ENCODE measurements at places on chromosomes 11 and 22.

DNA sequence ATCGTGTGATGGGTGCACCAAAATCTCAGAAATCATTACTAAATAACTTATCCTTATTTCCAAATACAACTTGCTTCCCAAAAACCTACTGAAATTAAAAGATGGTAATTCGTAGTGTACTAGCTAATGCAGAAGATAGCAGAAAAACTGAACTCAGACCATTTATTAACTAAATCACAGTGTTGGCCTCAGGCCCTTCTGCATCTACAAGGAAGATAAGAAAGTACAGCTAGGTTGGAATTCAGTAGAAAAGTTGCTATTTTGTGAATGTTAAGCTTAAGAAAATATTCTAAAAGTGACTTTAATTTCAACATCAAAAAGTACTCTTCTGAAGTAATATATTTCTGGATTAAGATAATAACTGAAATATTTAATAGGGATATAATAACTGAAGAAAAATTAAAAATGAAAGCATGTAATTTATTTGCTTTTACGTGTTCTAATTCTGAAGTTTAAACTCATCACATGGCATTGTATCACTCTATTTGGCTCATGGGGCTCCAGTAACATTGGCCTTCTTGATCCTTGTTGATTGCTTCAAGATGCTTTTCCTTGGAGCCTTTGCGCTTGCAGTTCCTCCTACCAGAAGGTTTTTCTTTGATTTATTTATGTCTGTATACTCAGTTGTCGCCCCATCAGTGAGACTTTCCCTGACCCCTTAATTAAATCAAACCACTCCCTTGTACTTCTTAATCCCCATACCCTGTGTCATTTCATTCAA is 847.9 kb upstream of the ANO3 start:
- ATAC-seq = no peak

DNA sequence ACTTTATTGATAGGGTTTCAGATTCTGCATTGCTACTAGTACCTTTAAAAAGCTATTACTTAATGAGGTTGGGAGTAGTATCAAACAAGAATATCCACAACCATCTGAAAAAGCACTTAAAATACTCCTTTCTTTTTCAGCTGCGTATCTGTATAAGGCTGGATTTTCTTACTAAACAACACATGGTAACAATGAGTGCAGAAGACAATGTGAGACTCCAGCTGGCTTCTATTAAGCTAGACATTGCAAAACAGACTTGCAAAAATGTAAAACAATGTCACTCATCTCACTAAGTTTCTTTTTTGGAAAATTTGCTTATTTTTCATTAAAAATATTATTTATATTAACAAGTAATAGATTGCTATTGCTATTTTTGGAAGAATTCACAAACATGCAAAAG is 132.6 kb downstream of the WNT11 start:
- ATAC-seq = peak; percentile 46

GRCh38 chr11:100329352-100329751 is 357.7 kb upstream of the ARHGAP42 start:
- ATAC-seq = no peak

DNA sequence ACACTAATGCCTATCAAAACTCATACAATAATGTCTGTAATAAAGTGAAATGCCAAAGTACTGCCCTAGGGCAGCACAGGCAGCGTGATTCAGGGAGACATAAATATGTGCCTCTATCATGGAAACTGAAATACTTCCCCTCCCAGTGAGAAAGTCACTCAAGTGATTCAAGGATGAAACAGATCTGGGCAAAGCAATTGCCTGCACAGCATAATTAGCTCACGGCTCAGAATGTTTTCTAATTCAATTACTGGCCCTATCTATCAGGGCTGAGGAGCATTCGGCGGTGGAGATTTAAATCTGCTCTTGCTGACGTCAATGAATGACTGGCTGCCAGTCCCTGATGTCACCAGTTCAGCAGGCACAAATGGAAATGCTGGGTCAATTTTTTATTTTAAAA is 27.7 kb upstream of the PPP2R1B start:
- no peak for ATAC-seq

DNA sequence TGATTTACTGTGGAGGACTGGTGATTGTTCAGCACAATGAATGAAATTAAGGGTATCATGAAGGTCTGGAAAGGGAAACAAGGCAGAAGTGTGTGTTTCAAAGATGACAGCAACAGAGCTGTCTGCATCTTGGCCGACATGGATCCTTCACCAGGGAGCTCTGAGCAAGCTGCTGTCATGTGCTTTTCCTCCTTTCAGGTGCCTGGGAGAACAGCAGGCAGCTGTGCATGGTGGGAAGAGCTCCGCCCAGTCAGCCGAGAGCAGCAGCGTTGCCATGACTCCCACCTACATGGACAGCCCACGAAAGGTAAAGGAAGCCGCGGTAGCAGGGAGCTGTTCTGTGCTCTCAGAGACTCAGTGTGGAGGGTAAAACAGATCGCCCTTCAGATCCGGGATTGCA is 87.1 kb upstream of the YWHAH start:
- ATAC-seq = no peak

GRCh38 chr11:29227811-29228210 is 789.0 kb downstream of the KCNA4 start:
- no peak for ATAC-seq

GRCh38 chr11:16111690-16112089 is 244.7 kb downstream of the SOX6 start:
- ATAC-seq = no peak

GRCh38 chr11:61742391-61742790 is 10.0 kb upstream of the MYRF start:
- ATAC-seq = peak; percentile 44

DNA sequence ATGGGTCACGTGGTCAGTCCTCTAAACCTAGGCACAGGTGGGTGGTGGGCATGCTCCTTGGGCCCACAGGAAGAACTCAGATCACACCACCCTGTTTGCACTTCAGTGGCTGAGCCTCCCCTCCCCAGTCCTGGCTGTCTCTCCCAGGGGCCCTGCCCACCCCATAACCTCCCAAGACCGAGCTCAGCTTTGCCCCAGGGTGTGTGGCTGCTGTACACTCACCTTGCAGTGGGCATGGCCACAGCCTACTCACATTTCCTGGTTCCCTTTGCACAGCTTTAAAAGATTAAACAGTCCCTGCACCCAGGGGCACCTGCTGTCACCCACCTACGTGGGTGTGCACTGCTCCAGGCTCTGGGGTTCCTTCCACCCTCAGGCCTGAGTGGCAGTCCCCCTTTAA is 13.8 kb downstream of the TRIOBP start:
- no peak for ATAC-seq

DNA sequence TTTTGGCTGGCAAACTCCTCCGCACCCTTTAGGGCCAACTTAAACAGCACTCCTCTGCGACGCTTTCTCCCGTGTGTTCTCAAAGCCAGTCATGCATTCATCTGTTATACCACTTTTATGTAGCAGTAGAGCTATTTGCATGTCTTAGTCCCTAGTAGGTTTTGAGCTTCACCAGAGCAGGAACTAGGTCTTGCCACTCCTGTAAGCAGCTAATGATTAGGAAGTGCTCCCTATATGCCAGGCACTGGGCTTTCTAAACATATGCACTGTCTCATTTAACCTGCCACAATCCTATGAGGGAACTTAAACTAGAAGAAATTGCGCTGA is 180.8 kb downstream of the DBX1 start:
- no peak for ATAC-seq

- no peak for ATAC-seq
Observed at GRCh38 chr11:82536706-82537105, 197.0 kb downstream of the FAM181B start.

DNA sequence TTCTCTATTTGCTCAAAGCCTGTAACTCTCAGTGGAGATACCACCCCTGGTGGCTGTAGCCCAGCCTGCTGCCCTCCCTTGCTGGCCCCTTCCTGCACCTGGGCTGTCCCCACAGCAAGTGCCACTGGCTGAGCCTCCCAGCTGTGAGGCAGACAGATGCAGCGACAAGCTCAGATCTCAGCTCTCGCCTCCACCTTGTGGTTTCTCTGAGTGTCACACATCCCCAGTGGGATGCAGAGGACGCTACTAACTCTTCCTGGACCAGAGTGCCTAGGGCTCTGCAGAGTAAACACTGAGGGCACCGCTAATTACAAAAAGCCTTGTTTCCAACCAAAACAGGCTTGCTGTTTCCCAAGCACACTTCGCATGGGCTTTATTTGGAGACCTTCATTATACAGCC is 8.9 kb downstream of the YPEL1 start:
- no peak for ATAC-seq

GRCh38 chr11:48005136-48005535 is 24.8 kb downstream of the PTPRJ start:
- no peak for ATAC-seq

DNA sequence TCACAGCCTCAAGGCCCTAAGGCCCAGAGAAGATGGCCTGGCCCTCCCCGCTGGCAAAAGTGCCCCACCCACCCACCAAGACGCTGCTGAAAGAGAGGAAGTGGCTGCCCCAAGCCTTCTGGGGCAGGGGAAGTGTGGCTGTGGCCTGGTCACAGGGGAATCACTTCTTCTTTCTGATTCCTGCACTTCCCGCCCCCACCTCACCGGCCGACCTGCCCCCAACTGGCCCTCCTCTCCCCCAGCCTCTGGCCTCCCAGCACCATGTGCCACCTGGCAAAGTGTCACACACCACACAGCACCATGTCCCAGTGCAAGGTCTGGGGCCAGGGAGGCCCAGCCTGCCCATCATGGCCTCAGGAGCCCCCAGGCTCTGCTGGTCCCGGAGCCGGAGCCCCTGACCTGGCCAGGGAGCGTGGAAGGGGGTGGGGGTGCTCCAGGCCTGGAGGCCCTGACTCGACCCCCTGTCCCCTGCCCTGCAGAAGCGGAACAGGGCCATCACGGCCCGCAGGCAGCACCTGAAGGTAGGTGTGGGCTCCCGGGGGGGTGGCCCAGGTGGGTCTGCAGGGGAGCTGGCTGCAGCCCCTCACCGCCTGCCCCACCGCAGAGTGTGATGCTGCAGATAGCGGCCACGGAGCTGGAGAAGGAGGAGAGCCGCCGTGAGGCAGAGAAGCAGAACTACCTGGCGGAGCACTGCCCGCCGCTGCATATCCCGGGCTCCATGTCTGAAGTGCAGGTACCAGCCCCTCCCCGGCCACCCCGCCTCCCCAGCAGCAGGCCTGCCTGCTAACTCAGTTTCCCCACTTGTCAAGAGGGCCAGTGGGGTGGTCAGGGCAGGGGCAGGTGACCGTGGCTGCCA is 1.4 kb downstream of the TNNI2 start:
- peak; percentile 39 for ATAC-seq

GRCh38 chr11:81853791-81854190 is 879.9 kb downstream of the FAM181B start:
- ATAC-seq = no peak

- no peak for ATAC-seq
Observed at GRCh38 chr11:115959081-115959486, 454.9 kb upstream of the CADM1 start.

GRCh38 chr22:28594797-28595462 is 84.7 kb downstream of the TTC28 start:
- ATAC-seq = peak; percentile 81

DNA sequence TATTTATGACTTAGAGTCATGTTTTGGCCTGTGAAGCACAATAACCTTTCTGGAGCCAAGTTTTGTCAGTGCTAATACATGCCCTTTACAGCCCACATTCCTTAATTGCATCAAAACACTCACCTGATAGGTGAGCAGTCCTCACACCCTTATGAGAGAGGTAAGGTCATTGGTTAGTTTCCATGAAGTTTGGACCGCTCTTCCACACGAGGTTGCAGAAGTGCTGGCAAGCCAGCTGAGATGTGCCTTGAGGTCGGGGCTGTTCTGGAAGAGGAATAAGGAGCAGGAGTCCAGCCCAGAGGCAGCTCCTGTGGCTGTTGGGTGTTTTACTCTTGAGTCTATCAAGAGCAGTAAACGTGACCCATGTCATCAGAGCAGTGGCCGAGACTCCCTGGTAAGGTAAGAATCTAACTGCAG is 76.3 kb downstream of the CYB5R2 start:
- ATAC-seq = no peak

DNA sequence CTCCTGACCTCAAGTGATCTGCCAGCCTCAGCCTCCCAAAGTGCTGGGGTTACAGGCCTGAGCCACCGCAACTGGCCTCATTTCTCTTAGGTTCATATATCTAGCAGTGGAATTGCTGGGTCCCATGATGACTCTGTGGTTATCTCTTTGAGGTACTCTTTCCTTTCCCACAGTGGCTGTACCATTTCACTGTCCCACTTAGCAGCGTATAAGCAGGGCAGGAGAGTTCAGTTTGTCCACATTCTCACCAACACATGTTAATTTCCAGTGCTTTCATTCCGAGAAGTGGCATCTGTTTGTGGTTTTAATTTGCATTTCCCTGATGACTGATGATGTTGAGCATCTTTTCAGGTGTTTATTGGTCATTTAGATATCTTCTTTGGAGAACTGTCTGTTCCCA is 16.4 kb downstream of the PRR5 start:
- ATAC-seq = no peak

GRCh38 chr11:99592266-99592665 is 571.5 kb downstream of the CNTN5 start:
- no peak for ATAC-seq

GRCh38 chr11:12024254-12024926 is 16.0 kb upstream of the DKK3 start:
- ATAC-seq = no peak

- peak; percentile 91 for ATAC-seq
Observed at GRCh38 chr22:33853200-33854097, 66.8 kb downstream of the LARGE1 start.

GRCh38 chr11:5694642-5695041 is 5.1 kb downstream of the TRIM22 start:
- no peak for ATAC-seq

- no peak for ATAC-seq
Observed at GRCh38 chr11:69104856-69105395, 50.8 kb upstream of the SMIM38 start.

DNA sequence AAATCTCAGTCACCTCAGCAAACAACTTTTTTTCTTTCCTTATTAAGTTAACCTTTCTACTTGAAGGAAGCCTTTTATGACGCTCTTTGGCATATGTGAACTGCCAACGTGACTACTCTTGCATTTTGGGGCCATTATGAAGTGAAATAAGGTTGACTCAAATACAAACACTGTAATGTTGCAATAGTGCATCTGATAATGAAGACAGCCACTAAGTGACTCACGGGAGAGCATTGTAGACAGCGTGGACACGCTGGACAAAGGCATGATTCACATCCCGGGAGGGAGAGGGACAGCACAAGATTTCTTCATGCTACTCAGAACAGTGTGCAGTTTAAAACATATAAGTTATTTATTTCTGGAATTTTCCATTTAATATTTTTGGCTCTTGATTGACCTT is 560.8 kb downstream of the ETS1 start:
- no peak for ATAC-seq

DNA sequence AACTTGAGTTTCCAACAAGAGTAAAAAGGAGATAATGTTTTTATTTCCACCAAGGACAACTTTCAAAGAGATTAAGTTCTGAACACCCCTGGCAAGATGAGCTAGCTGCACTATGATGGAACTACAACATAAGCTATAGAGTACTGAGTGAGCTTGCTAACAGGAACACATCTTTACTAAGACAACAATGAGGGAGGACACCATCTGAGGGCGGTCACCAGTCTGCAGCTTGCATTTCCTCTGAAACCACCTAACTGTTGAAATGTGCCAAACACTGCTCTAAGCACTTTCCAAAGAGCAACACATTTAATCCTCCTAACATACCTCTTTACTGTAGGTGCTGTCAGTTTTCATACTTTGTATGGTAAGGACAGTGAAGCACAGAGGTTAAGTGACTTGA is 68.4 kb downstream of the TCF20 start:
- ATAC-seq = no peak

GRCh38 chr22:45538281-45538680 is 35.6 kb downstream of the FBLN1 start:
- peak; percentile 38 for ATAC-seq
